ENCODE measurements at places on chromosomes 16 and 17. TPM values are rescaled to one million over a fixed set of nuclear protein-coding genes. Genes with fewer than 3 reads are reported as not detected.

The IGSF6 gene
- 0.19 TPM for polyA plus RNA-seq

The MAPT gene
- polyA plus RNA-seq = 2.8 TPM

The FLOT2 gene
- 49.8 TPM for polyA plus RNA-seq

The CLDN7 gene
- 46.1 TPM for polyA plus RNA-seq

The HSD11B2 gene
- 14.8 TPM for polyA plus RNA-seq

The RAB37 gene
- polyA plus RNA-seq = 3.3 TPM

The MYO15A gene
- 1.1 TPM for polyA plus RNA-seq

The DUXB gene
- not detected for polyA plus RNA-seq

The CNTD1 gene
- polyA plus RNA-seq = 1.1 TPM

The GPR142 gene
- not detected for polyA plus RNA-seq

The HYDIN gene
- 3.1 TPM for polyA plus RNA-seq

The ATP1B2 gene
- 35.3 TPM for polyA plus RNA-seq

The SAMD14 gene
- 0.97 TPM for polyA plus RNA-seq

The SULT1A1 gene
- polyA plus RNA-seq = 2.4 TPM

The SF3B3 gene
- polyA plus RNA-seq = 202 TPM

The SPHK1 gene
- 0.63 TPM for polyA plus RNA-seq

The HS3ST2 gene
- 2.1 TPM for polyA plus RNA-seq

The KRT39 gene
- polyA plus RNA-seq = not detected

The PRR29 gene
- polyA plus RNA-seq = 0.24 TPM

The CCDC200 gene
- polyA plus RNA-seq = not detected

The KRTAP4-9 gene
- not detected for polyA plus RNA-seq

The ZG16 gene
- not detected for polyA plus RNA-seq

The FASN gene
- polyA plus RNA-seq = 110 TPM

The GCGR gene
- polyA plus RNA-seq = 0.92 TPM

The ADPRM gene
- 6.8 TPM for polyA plus RNA-seq

The MMP15 gene
- 11.5 TPM for polyA plus RNA-seq

The SPDYE4 gene
- not detected for polyA plus RNA-seq

The NTN3 gene
- not detected for polyA plus RNA-seq

The KRTAP2-3 gene
- polyA plus RNA-seq = not detected

The MMP28 gene
- not detected for polyA plus RNA-seq

The KCNH4 gene
- 0.05 TPM for polyA plus RNA-seq

The TBX6 gene
- 1.9 TPM for polyA plus RNA-seq

The GNG13 gene
- polyA plus RNA-seq = 0.29 TPM

The PRCD gene
- 2.5 TPM for polyA plus RNA-seq

The FZD2 gene
- 6.1 TPM for polyA plus RNA-seq

The ALKBH5 gene
- polyA plus RNA-seq = 32.2 TPM

The PTX4 gene
- not detected for polyA plus RNA-seq

The TNRC6C gene
- polyA plus RNA-seq = 10.1 TPM

The CLEC3A gene
- polyA plus RNA-seq = not detected

The CCDC40 gene
- 7.6 TPM for polyA plus RNA-seq

The RNF112 gene
- polyA plus RNA-seq = 0.38 TPM

The CDH15 gene
- polyA plus RNA-seq = 0.63 TPM

The OTOP3 gene
- not detected for polyA plus RNA-seq

The GLP2R gene
- not detected for polyA plus RNA-seq

The CDH3 gene
- polyA plus RNA-seq = 73.6 TPM

The CNGB1 gene
- polyA plus RNA-seq = not detected

The OR2C1 gene
- polyA plus RNA-seq = not detected

The HASPIN gene
- 6.1 TPM for polyA plus RNA-seq

The KRTAP1-1 gene
- not detected for polyA plus RNA-seq

The C17orf67 gene
- polyA plus RNA-seq = 2.7 TPM

The MYBBP1A gene
- polyA plus RNA-seq = 70.7 TPM

All from GM23338 (cell line).